Right lung (tissue), 10 donors: ENCODE measurements at places on chromosomes 12 and 14.

DNA sequence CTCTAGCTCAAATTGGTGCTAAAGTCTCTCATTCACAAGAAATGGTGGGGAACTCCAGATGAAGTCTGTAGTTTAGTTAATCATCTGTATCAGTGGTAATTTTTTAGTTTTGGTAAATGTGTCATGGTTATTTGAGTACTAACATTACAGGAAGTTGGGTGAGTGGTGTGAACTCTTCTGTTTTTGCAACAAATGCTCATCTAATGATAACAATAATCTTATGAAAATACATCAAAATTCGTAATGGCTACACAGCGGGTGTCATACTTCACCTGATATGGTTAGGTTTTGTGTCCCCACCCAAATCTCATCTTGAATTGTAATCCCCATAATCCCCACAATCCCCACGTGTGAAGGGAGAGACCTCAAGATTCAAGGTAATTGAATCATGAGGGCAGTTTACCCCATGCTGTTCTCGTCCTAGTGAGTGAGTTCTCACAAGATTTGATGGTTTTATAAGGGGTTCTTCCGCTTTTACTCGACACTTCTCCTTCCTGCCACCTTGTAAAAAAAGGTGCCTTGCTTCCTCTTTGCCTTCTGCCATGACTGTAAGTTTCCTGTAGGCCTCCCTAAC lies 209.3 kb upstream of the FOXN3 start:
- DNase-seq: no peak

- peak; percentile 11 for DNase-seq
These were observed 12.4 kb upstream of the NRXN3 start for GRCh38 chr14:78157494-78158437.

GRCh38 chr12:92439420-92439805 lies 263.4 kb upstream of the PLEKHG7 start:
- DNase-seq: no peak

- no peak for DNase-seq
These were observed 25.0 kb downstream of the JAG2 start for GRCh38 chr14:105143451-105144025.

DNA sequence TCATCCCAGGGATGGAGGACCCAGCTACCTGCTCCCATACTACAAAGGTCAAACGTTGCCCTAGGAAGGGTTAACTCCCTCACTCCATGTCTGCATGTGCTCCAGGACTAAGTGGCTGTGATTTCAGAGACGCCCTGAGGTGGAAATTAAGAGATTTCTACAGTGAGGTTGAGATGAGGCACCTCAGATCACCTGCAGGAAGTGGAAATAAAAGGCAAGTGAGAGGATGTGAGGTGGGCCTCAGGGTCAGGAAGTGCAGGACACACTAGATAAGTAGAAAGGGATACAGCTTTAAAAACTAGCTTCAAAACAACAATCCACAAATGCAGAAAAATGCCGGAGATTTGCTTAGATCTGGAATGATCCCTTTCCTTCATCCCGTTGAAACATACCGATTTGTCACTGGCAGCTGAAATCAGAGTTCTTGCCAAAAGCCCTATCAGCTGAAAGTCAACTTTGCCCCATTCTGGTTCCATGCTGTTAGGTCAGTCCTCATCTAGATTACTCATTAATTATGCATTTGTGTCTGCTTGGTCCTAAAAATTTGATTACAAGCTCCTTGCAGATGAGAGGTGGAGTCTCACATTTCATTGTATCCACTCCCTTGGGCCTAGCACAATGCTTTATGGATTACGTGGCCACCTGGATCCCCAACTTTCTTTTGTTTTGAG lies 6.6 kb downstream of the PLBD1 start:
- no peak for DNase-seq

- DNase-seq: no peak
These were observed 293.6 kb downstream of the NELL2 start for GRCh38 chr12:44582521-44582920.

GRCh38 chr12:26369588-26369987 lies 174.2 kb downstream of the SSPN start:
- DNase-seq: no peak
